CD4-positive, alpha-beta T cell treated with Interleukin-17A for 1 hour (primary cell): ENCODE measurements at places on chromosomes 4 and X.

- DNase-seq, result no peak
These were observed 128.4 kb downstream of the FHDC1 start for GRCh38 chr4:153064571-153064970.

- DNase-seq, result no peak
These were observed 64.7 kb downstream of the NBDY start for GRCh38 chrX:56793521-56794320.

DNA sequence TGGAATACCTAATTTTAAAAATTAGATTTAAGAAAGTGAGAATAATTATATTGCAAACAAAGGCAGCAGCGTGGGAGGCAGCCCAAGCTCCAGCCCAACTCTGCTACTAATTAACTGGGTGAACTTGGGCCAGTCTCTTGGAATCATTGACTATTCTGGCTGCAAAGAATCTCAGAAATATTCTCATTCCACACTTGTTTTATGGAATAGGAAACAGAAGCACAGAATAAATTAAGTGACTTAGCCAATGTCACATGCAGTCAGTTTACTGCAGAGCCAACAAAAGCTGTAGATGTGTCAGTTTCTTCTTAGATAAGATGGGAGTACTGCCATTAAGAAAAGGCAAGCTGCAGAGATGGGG lies 132.6 kb upstream of the FAM9B start:
- no peak for DNase-seq

DNA sequence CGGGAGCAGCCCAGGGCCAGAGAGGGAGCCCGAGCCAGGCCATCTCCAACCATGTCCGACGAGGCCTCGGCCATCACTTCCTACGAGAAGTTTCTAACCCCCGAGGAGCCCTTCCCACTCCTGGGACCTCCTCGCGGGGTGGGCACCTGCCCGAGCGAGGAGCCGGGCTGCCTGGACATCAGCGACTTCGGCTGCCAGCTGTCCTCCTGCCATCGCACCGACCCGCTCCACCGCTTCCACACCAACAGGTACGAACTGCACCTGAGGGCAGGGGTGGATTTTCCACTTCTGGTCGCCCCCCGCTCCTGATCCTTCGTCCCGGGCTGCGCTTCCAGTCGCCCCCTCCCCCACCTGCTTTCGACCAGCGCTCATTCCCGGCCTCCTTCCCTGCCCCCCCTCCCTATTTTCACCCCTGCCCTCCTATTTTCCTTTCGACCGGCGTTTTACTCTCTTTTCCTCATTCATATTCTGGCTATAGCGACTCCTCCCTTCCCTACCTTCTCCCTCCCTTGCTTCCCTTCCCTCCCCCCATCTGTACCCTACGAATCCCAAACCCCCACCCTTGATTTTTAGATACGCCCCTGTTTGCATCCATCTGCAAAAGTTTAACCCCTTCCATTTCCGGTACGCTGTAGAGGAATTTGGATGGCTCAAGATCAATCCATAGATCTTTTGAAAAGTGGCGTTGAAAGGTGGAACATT lies 633 bp downstream of the FAM199X start:
- no peak for DNase-seq

DNA sequence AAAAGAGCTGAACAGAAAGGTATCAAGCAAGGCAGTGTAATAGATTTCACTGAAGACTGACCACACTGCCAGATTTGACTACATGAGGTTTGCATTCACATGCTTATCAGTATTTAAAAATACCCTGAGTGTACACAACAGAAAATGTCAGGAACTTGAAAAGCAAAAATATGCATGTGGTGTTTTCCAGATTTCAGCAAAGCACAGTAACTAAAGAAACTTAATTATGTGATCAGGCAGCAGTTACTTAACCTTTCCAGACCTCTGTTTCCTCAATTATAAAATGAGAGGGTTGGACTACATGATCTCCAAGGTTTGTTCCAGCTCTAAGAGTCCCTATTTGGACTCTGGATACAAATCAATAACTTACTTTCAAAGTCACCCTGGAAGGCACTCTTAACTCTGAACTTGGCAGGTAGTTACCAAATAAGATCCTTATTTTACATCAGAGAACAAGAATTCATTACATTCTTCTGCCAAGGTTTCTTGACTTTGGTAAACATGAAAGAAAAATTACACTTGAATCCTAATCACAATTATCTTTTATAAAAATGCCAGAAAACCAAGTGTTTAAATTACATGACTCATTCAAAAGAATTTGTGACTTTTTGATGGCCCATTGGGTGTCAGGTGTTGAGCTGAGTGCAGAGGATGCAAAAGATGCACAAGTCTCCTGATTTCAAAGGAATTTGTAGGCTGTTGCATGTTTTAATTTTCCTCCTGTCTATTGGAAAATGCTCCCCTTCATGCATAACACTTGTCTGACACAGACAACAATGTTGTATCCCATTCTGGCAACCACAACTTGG lies 241.6 kb downstream of the MGST2 start:
- no peak for DNase-seq

DNA sequence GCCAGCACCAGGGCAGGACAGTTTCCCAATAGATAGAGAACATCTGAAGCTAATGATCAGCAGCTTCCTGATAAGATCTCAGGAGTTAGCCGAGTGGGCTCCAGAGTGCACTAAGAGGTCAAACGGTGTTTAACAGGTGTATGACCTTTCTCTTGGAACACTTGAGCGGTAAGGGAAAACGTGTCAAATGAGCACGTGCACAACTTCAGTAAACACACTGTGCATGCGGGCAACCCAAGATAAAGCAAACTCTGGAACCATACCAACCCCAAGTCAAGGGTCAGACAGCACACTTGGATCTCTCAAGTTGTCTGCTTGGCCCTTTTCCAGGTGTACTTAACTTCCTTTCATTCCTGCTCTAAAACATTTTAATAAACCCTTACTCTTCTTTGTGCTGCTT lies 1941.5 kb upstream of the PCDH10 start:
- no peak for DNase-seq
